Inflammatory macrophage treated with lipopolysaccharide for 1 hour (primary cell): ENCODE measurements at places on chromosomes 11 and 22.
A peak's percentile ranks its signal among the peaks of the same experiment; 100 is the strongest.

DNA sequence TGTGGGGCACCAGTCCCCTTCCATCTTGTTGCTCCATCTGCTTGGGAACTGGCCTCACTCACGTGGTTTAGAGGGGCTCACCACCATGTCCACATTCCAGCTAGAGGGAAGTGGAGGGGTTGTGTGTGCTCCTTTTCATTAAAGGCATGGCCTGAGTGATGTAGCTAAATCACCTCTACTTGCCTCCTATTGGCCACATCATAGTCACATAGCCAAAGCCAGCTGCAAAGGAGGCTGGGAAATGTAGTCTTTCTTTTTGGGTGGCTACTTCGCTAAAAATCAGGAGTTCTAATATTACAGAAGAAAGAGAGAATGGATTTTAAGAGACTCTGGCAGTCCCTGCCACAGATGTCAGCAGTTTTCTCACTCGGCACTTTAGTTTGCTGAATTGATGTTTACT, 63.0 kb upstream of the ALX4 start:
- no peak for DNase-seq

DNA sequence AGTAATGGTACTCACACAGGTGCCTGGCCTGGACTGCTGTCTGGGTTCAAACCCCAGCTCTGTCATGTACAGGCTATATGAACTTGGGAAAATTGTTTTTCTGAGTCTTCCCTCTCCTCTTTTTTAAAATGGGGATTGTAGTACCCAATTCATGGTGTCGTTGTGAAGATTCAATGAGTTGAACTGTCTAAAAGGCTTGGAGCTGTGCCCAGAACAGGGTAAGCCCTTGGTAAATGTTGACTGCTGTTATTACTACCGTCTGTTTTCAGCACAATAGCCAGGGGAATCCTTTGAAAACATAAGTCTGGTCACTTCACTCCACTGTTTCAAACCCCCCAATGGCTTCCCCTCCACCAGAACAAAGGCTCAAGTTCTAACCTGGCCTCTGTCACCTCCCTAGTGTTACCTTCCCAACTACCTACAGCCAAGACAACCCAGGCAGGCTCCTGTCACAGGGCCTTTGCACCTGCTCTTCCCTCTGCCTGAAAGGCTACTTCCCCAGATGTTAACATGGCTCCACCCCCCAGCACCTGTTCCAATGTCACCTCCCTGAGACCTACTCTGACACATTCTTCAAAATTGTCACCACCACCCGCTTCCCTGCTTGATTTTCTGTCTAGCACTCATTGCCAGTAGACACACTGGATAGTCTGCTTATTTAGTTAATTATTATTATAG, 152.8 kb downstream of the CHST1 start:
- no peak for DNase-seq

- peak; percentile 96 for DNase-seq
These were observed 106.1 kb downstream of the SLC1A2 start for GRCh38 chr11:35313066-35313759.

DNA sequence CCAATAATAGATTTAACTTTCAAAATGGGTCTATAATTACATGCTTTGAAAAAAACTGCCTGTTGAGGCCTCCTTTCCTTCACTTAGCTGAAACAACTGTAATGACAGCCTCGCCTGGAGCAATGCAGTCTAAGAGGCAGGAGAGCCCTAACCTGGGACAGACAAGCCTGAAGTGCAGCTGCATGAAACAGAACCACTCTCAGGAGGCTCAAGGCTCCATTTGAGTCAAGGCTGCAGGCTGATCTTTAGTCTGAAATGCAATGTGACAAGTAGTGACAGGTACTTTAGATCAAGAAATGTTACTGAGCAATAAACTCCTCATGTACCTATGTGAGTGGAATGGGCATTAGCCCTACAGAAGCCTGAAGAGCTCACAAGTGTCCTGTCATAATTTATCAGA, 414.0 kb upstream of the LUZP2 start:
- no peak for DNase-seq

GRCh38 chr22:36257948-36258670, 5.2 kb downstream of the APOL1 start:
- DNase-seq, result no peak

DNA sequence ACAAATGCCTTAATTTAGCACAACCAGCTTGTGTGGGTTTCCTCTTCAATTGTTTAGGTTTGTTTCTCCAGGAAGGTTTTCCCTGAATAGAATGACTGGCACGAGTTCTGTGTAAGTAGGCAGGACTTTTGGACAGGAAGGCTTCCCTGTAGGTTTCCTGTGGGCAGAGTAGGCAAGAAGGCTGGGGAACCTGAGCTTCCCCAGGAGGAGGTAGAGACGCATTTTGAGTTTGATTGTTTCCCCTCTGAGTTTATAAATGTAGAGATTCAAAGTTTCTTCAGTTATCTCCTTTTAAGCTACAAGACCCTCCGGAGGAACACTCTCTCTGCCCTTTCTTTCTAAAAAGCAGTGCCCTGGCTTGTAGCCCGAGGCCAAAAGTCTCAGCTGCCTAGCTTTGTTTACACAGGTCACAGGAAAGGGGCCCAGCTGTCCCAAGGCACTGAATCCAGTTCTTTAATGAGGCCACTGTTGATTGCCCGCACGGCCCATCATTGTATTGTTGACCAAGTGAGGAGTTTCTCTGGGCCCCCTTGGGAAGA, 66.6 kb upstream of the RDX start:
- DNase-seq, result no peak

- no peak for DNase-seq
These were observed 147.6 kb downstream of the FBXO7 start for GRCh38 chr22:32622004-32622743.

DNA sequence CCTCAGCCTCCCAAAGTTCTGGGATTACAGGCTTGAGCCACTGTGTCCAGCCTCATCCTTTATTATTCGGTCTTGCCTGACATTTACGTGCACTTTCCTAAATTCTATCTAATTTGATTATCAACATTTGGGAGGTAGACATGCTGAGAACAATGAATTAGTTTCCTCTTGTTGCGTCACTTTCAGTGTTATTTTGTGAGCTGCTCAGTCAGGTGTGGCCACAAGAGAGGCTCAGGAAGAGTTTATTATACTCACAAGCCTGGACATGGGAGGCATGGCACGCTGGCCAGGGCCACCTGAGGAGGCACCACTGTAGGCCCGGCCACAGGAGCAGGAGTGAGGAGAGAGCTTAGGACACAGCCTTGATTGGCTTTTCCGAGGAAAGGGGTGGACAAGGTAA, 59.7 kb upstream of the RBFOX2 start:
- DNase-seq, result no peak

DNA sequence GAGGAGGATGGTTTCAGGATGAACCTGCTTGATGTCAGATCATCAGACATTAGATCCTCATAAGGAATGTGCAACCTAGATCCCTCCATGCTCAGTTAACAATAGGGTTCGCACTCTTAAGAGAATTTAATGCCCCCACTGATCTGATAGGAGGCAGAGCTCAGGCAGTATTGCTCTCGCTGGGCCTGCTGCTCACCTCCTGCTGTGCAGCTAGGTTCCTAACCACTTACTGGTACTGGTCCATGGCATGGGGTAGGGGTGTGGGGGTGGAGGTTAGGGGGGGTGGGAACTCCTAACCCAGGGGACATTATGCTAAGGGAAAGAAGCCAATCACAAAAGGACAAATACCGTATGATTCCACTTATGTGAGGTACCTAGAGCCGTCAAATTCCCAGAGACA, 256.5 kb downstream of the TENM4 start:
- no peak for DNase-seq

GRCh38 chr22:24526191-24526590, 28.7 kb downstream of the GUCD1 start:
- no peak for DNase-seq

DNA sequence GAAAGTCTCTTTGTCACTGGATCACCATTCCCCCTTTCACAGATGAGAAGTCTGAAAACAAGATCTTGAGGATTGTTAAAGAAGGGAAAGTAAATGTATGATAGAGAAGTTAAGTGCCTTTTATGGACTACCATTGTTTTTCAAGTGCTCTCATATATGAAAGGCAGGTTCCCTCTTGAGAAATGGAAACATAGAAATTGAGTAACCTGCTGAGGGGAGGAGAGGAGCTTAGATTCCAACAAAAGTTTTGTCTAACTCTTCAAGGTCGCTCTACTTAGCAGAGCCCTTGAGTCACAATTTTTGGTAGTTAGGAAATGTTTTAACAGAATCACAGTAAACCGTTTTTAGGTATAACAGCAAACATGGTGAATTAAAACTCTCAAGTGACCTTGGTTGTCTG, 80.1 kb downstream of the SVIP start:
- DNase-seq, result no peak

GRCh38 chr11:85310479-85310878, 316.7 kb downstream of the DLG2 start:
- DNase-seq, result no peak

DNA sequence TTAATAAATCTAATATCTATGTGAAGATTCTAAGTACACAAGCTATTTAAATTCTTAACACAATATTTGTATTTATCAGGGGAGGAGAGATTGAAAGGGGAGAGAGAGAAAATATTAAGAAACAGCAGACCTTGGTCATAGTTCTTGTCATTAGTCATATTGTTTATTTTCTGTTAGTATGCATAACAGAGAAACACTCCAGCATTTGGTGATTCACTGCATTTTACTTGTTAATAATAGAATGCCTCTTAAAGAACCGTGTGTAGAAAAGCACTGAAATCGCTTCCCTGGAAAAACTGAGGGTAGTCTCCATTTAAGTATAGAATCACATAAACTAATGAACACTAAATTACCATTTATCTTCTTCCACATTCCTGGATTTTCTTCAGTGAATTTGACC, 122.7 kb upstream of the TRPC6 start:
- no peak for DNase-seq

DNA sequence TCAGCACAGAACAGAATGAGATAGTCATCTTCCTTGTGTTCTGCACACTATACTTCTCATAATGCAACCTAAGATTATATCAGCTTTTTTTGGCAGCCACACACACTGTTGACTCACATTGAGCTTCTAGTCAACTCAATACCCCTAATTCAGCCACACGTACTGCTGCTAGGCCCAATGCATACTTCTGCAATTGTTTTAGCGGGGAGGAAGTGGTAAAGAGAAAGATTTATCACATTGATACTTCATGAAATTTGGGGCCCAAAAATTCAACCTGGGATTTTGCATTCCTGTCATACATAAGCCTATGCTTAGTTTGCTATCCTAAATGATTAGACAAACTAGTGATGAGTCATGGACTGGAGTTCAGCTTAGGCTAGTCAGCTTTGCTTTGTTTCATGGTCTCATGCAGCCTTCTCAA, 8.6 kb upstream of the UPB1 start:
- DNase-seq, result no peak

GRCh38 chr22:26587991-26588613, 1.8 kb downstream of the TPST2 start:
- DNase-seq, result peak; percentile 58

DNA sequence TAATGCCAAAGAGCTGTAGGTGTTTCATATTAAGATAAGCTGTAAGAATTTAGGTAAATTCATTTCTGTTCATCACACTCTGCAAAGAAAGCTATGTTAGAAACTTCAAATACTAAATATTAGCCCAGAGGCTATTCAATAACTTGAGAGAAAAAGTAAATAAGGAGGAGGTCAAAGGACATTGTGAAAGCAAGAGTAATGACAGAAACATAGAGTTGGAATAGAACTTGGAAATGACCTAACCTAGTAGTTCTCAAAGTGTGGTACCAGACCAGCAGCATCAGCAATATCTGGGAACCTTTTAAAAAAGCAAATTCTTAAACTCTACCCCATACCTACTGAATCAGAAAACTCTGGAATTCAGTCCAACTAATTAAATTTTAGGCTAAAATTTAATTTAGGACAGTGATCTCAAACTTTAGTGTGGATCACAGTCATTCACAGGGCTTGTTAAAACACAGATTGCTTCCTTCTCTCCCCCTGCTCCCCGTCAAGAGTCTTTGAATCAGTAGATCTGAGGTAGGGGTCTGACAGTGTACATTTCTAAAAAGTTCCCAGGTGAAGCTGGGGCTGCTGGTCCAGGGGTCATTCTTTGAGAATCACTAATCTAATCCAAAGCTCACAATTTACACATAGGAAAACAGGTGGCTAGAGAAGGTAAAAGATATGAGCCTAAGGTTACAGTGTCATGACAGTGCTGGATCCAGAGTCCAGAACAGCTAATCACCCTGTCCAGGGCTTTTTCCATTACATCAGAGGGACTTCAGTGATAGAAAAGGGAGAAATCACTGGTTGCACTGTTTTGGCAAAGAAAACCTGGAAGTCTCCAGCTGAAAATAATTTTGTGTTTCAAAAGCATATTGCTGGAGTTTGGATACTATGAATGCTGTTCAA, 241.1 kb downstream of the SOX6 start:
- DNase-seq, result no peak

GRCh38 chr11:19555266-19555665, 157.4 kb upstream of the NAV2 start:
- no peak for DNase-seq

- no peak for DNase-seq
These were observed 35.2 kb downstream of the MAML2 start for GRCh38 chr11:96307776-96308140.

GRCh38 chr11:2210366-2211112, 38.9 kb upstream of the TH start:
- no peak for DNase-seq

DNA sequence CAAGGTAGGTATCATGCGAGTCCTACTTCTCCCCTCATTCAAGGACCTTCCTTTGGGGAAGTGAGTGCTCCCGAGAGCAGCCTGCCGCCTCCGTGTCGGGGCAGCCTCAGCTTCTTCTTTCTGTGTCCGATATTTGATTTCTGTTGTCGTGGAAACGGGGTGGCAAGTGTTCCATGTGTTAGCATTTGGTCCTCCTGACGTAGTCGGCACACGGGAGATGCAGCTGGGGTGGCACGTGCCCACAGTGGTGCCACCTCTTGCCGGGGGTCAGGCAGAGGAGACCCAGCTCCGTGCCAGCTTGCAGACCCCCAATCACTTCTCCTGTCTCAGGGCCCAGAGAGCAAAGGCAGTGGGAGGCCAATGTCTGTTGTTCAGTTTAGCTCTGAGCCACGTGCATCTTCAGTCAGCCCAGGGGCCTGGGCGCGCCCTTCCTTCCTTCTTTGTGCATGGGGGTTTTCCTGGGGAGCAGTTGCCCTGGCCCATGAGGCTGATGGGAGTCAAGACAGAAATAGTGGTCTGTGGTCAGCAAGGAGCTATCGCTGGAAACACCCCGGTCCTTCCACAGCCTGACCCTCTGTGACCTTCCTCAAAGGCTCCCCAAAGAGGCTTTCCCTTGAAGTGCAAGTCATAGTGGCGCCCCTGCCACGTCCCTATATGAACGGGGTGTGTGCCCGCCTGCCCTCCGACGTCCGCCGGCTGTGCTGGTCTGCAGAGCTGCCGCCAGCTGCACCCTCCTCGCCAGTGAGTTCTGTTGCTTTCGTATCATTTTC, 44.5 kb downstream of the PARVB start:
- DNase-seq, result peak; percentile 86
